ENCODE measurements at places on chromosomes 6 and 20. TPM values are rescaled to one million over a fixed set of nuclear protein-coding genes. Genes with fewer than 3 reads are reported as not detected.

GRCh38 chr6:103326760-103327757, 1532.7 kb downstream of the HACE1 start:
- H3K4me3 ChIP-seq, result no peak overlapping the region
- no peaks in the 10 kb centered on the region for H3K27me3 ChIP-seq
- no peaks in the 10 kb centered on the region for H3K36me3 ChIP-seq
- no peak for DNase-seq

GRCh38 chr6:19472850-19473249, 364.3 kb upstream of the ID4 start:
- peak; percentile 24 for DNase-seq
- no peaks in the 10 kb centered on the region for H3K36me3 ChIP-seq
- H3K27me3 ChIP-seq, result no peaks in the 10 kb centered on the region
- H3K4me3 ChIP-seq, result no peak overlapping the region
- no peaks in the 10 kb centered on the region for H3K4me1 ChIP-seq
- no peak overlapping the region for H3K27ac ChIP-seq

The DNAH8 gene
- 2.9 TPM for total RNA-seq

The SCRT2 gene
- 0.75 TPM for total RNA-seq

The HCRTR2 gene
- total RNA-seq, result not detected

The MACROD2 gene
- total RNA-seq, result not detected

- H3K4me1 ChIP-seq, result no peaks in the 10 kb centered on the region
- no peak overlapping the region for H3K27ac ChIP-seq
- no peaks in the 10 kb centered on the region for H3K36me3 ChIP-seq
- H3K27me3 ChIP-seq, result no peaks in the 10 kb centered on the region
Measured at GRCh38 chr6:127634178-127634577, 57.2 kb downstream of the C6orf58 start.

GRCh38 chr6:108768792-108769524, 79.3 kb upstream of the ARMC2 start:
- H3K4me1 ChIP-seq, result no peaks in the 10 kb centered on the region
- no peaks in the 10 kb centered on the region for H3K36me3 ChIP-seq
- no peak overlapping the region for H3K4me3 ChIP-seq
- H3K27me3 ChIP-seq, result peaks cover 4% of the 10 kb centered on the region
- no peak for DNase-seq

DNA sequence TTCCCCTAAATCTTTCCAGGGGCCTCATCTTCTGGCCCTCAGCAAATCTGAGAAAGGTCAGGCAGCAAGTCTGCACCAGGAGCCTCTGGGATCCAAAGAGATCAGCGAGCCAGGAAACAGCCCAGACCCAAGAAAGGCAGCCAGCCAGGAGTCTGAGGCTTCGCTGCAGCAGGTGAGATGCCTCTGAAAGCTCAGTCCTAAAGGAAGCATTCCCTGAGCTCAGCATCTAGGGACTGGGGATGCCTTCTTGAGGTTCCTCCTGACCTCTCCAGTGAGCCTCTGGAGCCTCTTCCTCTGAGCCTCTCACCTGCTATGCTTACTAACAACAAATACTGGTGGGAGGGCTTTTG, 118.8 kb upstream of the MAFB start:
- H3K36me3 ChIP-seq, result no peaks in the 10 kb centered on the region
- no peak for DNase-seq

GRCh38 chr6:91299544-91300491, 712.9 kb upstream of the MAP3K7 start:
- no peak for DNase-seq
- H3K27ac ChIP-seq, result no peak overlapping the region
- H3K4me1 ChIP-seq, result no peaks in the 10 kb centered on the region
- H3K36me3 ChIP-seq, result no peaks in the 10 kb centered on the region

DNA sequence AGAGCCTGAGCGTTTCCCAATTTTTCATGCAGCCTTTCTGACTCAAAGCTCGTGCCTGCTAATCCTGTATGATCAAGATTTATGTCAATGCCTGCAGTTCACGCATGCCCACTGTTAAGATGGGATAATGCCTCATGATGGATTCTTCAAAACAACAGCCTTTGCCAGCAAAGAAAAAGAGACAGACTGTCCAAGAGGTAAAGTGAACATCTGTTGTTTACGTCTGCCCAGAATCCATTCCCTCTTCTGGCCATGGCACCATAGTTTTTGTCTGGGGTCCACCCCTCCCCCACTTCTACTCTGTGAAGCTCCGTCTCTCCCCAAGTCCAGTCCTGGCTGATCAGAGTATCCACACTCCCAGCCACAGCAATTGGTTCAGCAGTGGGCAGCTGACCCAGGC, 91.9 kb upstream of the EYA2 start:
- H3K27ac ChIP-seq, result no peak overlapping the region
- no peaks in the 10 kb centered on the region for H3K36me3 ChIP-seq
- H3K27me3 ChIP-seq, result peaks cover 4% of the 10 kb centered on the region
- no peak for DNase-seq

The RPL10A gene
- total RNA-seq, result 1,856 TPM

DNA sequence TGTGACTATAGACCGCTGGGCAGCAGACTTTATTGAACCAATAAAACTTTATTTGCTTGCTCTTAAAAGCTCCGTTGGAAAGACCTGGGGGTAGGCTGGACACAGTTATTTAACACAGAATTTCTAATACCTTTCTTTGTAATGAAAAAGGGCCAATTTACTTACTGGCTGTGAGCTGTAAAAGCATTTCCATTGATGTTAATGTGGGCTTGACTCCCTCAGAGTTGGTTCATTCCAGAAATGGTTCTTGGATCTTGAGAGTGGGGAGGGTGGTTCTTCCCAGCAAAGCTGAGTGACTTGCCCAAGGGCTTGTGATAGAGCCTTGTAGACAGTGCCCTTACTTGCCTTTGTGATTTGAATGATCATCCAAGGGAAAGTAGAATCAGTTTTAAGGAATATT, 100.6 kb downstream of the SOX4 start:
- no peaks in the 10 kb centered on the region for H3K36me3 ChIP-seq
- H3K4me1 ChIP-seq, result no peaks in the 10 kb centered on the region

- peaks cover 46% of the 10 kb centered on the region for H3K4me1 ChIP-seq
- no peaks in the 10 kb centered on the region for H3K36me3 ChIP-seq
- no peak for DNase-seq
- no peak overlapping the region for H3K4me3 ChIP-seq
- no peak overlapping the region for H3K27ac ChIP-seq
- H3K27me3 ChIP-seq, result no peaks in the 10 kb centered on the region
Measured at GRCh38 chr20:50302341-50303057, 111.9 kb downstream of the CEBPB start.

DNA sequence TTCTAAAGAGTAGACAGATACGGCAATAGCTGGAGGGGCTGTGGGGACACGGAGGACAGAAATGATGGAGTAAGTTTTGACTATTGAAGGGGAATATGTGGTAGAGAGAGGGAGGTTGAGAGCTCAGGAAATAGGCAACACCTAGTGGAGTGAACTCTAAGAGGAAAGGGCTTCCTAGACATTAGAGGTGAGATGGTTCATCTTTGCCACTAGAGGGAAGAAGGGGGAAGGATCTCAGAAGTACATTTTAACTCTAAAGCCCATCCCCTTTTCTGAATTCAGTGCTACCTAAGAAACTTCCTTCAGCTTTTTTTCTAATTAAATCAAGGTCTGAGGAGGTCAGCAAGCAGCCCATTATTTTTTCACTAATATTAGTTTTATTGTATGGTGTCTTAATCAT, 689.4 kb upstream of the MAP3K7 start:
- no peaks in the 10 kb centered on the region for H3K4me1 ChIP-seq
- H3K4me3 ChIP-seq, result no peak overlapping the region
- no peaks in the 10 kb centered on the region for H3K27me3 ChIP-seq

GRCh38 chr6:98835149-98836024, 1.0 kb downstream of the POU3F2 start:
- no peak for DNase-seq
- H3K4me1 ChIP-seq, result peaks cover 50% of the 10 kb centered on the region
- no peaks in the 10 kb centered on the region for H3K36me3 ChIP-seq
- H3K27ac ChIP-seq, result no peak overlapping the region

DNA sequence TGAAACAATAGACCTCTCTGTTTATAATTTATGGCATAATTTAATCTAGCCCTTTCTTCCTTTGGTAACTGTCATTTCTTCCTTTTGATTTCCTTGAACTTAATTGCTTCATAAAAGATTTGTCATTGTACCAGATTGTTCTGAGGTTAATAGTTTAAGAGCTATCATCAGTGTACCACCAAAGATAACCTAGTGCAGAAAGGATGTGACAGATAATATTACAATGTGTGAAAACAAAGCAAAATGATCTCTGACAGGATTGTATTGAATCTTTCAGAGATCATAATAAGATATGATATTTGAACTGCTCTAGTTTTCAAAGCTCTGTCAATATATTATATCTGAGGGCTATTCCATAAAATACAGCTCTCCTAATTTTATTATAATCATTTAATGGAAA, 132.1 kb upstream of the PTCHD4 start:
- no peaks in the 10 kb centered on the region for H3K4me1 ChIP-seq
- H3K4me3 ChIP-seq, result no peak overlapping the region
- DNase-seq, result no peak

The LY86 gene
- not detected for total RNA-seq

All from K562 (cell line).